ENCODE measurements at places on chromosomes 12 and 14.

GRCh38 chr12:113537751-113538087, 66.0 kb upstream of the LHX5 start:
- DNase-seq: no peak

DNA sequence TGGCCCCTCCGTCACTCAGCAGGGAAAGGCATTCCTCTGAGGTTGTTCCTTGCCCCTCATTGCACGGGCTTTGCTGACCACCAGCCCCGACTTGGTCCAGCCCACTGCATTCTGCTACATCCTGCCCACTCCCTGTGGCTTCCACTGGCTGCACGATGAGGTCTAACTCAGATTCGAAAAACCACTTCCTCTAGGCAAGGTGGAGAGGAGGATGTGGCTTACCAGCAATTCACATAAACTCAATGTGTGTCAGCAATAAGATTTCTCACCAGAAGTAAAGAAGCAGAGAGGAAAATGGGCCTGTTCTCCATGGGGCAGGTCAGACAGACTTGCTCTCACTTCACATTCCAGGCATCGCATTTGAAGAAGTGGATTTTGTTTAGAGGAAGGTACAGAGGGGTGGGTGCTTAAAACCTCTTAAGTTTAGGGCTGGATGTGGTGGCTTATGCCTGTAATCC, 14.7 kb downstream of the GPR68 start:
- DNase-seq: no peak

- DNase-seq: no peak
Observed at GRCh38 chr12:132078190-132078589, 65.9 kb downstream of the DDX51 start.

DNA sequence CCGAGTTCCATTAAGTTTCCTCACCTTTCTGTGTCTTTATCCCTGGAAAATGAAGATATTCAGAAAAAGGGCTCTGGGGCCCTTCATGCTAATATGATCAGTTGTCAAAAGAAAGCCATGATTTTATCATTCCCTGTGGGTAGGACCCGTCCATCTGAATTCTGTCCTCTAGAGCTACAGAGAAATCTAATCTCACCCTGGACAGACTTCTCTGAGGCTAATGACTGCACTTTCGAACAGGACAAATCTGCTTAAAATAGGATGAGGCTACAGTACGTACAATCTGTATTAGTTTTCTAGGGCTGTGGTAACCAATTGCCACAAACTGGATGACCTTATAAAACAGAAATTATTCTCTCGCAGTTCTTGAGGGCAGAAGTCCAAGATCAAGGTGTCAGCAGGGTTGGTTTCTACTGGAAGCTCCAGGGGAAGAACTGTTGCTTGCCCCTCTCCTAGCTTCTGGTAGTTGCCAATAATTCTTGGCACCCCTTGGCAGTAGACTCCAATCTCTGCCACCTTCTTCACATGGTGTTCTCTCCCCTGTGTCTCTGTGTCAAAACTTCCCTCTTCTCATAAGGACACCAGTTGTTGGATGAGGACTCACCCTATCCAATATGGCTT, 1.3 kb downstream of the AK7 start:
- no peak for DNase-seq

DNA sequence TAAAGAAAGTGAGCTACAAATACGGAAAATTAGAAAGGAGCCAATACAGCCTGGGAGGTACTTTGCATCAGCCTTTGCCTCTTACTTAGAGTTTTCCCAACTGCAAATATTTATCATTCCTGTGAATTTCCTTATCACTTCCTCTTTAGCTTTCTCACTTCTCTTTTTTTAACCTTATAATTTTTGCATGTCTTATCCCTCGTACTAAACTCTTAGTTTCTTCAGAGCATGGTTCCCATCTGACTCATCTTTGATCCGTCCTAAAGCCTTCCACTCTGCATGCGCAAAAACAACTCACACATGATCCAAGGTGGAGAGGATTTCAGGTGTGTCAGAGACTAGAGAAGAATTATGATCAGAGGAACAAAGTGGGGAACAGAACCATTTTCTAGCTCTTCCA, 9.6 kb upstream of the SNAPC1 start:
- no peak for DNase-seq

GRCh38 chr14:20460458-20461224, 593 bp downstream of the PIP4P1 start:
- peak; percentile 62 for DNase-seq

- no peak for DNase-seq
Observed at GRCh38 chr14:55052269-55052930, 953 bp downstream of the MAPK1IP1L start.

- no peak for DNase-seq
Observed at GRCh38 chr12:108696996-108697290, 34.4 kb downstream of the CORO1C start.

DNA sequence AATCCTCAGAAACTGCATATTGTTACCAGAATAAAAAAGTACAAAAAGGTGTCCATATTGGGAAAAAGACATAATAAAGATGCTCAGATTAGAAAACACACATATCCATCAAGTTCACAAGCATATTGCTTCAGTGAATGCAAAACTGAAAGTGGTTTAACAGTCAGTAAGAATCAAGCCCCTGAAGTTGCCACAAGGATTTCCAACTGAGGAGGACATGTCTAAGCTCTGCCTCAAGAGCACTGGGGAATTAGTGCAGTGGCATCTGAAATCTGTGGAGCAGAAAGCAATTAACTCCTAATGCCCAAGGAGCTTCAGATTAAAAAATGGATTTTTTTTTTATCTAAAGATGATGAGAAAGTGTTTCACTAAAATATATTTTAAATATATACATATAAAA, 113.2 kb downstream of the DENND5B start:
- DNase-seq: no peak
